NCI-H187 treated with DMSO at 0.1 percent for 48 hours (cell line): ENCODE measurements at places on chromosomes 12 and 14.

DNA sequence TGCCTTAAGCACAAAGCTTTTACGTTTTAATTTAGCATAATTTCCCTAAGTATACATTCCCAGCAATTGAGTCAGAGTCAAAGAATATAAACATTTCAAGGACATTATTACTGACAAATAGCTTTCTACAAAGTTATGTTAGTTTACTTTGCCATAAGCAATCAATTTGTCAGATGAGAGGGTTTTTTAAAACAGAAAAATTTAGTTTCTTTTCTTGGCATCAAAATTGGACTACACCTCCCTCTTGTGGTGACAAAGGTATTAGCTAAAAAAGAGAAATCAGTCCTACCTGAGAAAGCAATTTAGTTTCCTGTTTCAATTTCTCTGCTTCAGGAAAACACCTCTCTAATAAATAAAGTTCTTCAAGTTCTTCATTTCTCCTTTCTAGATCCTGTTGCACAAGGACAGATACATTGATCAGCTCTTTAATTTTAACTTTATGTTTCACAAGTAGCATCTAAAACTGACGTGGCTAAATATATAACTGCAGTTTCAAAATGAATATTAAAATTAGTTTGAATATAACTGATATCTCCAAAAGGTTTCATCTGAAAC lies 39.9 kb downstream of the DNAI7 start:
- no peak for DNase-seq

GRCh38 chr12:25982416-25982815 lies 23.9 kb downstream of the RASSF8 start:
- DNase-seq, result no peak

DNA sequence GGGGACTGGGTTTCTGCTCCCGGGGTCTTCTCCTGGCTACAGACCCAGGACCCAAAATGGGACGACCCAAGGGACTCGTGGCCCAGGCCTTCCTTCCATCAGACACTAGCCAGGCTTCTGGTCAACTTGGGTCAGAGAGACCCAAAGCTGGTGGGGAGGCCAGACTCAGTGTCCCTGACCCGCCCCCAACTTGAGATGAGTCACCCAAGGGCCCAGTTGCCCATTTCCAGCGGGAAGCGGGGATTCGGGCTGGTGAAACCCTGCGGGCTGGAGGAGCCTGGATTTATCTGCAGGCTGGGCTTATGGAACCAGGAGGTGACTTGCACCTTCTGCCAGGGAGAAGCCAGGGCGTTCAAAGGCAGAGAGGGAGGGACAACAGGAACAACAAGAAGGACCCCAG lies 81.5 kb downstream of the RFLNA start:
- DNase-seq, result no peak

DNA sequence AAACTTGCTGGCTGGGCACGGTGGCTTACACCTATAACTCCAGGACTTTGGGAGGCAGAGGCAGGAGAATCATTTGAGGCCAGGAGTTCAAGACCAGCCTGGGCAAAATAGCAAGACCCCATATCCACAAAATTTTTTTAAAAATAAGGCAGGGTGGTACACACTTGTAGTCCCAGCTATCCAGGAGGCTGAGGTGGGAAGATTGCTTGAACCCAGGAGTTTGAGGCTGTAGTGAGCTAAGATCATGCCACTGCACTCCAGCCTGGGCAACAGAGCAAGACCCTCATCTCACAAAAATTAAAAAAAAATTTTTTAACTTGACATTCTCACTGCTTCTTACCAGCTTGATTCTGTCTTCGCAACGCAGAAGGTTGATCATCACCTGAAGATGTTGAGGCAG lies 39.5 kb downstream of the SSH1 start:
- no peak for DNase-seq

DNA sequence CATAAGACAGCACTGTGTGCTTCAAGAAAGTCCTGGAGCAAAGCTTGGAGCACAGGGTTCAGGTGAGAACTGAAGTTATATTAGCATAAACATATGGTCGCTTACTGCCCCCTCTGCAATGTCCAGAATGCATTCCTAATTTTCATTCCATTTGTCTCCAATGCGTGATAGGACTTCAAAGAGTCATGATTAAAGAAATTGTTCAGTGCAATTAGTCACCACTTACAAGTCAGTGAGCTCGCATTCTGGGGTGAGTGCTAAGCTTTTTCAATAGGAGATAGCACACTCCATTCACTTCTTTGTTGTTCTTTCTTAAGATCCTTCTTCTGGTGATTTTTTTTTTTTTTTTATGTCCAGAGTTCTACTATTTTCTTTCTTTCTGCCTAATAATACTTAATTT lies 398.4 kb downstream of the SYT1 start:
- DNase-seq, result no peak
